ENCODE measurements at places on chromosomes 13 and 19. TPM values are rescaled to one million over a fixed set of nuclear protein-coding genes. Genes with fewer than 3 reads are reported as not detected.
A peak's percentile ranks its signal among the peaks of the same experiment; 100 is the strongest.

GRCh38 chr19:49142866-49143335, 12.3 kb downstream of the HRC start:
- peak; percentile 93 for DNase-seq

GRCh38 chr13:29526741-29527140, 68.7 kb downstream of the SLC7A1 start:
- no peak for DNase-seq

GRCh38 chr19:867301-867793, 7.9 kb downstream of the CFD start:
- no peak for DNase-seq

- no peak for DNase-seq
Observed at GRCh38 chr13:89916551-89916950, 1430.9 kb upstream of the MIR17HG start.

DNA sequence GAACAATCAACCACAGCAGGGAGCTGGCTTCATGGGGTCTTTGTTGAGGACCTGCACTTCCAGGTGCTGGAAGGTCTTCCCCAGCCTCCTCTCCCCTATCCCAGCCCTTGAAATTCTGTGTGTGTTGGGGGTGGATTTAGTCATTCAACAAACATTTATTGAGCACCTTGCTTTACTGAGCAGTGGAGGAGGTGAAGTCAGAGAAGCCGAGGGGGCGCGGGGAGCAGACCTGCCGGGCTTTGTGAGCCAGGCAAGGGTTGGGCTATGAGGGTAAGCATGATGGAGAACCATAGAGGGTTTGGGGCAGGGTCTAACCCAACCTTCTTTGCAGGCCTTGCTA, 3.5 kb upstream of the C19orf85 start:
- no peak for DNase-seq

DNA sequence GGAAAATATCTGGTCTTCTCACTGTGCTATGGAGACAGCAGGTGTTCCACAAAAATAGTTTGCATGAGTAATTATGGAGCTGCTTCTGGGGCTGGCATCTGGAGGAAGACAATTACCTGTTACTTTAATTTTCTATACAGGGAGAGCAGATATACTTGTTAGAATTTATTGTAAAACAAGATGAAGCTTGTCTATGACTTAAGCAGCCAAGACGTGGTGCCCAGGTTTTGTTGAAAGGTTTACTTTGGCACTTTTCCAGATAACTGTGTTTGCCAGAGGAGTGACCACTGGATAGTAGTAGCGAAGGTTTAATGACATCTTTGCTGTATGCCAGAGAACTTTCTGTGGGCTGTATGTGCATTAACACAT, 134.5 kb upstream of the KL start:
- no peak for DNase-seq

GRCh38 chr19:30662211-30662861, 290.2 kb downstream of the ZNF536 start:
- no peak for DNase-seq

DNA sequence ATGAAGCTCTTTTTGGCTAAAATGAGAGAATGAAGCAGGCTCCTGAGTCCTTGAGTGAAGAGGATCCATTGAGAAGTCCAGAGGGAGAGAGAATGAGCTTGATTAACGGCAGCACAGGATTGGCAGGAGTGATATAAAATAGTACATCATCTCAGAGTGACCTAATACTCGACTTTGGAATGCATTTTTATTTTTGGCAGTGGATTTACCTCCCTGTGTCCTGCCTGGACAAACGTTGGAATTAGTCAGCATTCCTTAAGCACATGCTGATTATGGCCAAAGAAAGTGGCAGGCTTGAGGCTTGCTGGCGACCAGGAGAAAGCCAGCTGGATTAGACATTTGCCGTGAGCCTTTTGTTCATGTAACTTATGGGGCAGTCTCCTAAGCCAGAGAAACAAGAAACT, 22.9 kb downstream of the LRCH1 start:
- no peak for DNase-seq

GRCh38 chr19:46791944-46792343, 3.5 kb upstream of the SLC1A5 start:
- DNase-seq = no peak

- no peak for DNase-seq
Observed at GRCh38 chr13:105343134-105343806, 1192.2 kb downstream of the EFNB2 start.

GRCh38 chr13:91644806-91645205, 246.4 kb downstream of the GPC5 start:
- DNase-seq = no peak

GRCh38 chr19:9936326-9937000, at the start of gene OLFM2:
Gene OLFM2, minus strand, starts transcription at chr19:9936515. Its CDS starts 149 bp downstream, at chr19:9936366.
- DNase-seq = peak; percentile 32

DNA sequence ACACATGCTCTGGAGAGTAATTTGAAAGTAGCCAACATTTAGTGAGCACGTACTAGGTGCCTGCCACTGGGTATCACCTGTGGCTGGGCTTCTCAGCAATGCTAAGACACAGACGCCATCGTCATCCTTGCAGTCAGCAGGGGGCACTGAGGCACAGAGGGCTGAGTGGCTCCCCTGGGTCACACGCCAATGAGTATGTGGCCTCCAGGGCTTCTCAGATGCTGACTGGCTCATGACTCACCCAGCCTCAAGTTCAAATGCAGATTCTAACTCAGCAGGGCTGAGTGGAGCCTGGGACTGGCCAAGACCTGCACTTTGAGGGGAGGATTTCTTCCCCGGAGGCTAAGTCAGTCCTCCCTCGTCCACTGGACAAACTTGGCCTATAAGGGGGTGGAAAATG, 115.1 kb upstream of the CACNA1A start:
- no peak for DNase-seq

- DNase-seq = peak; percentile 29
Observed at GRCh38 chr19:13077240-13077639, 25.4 kb downstream of the LYL1 start.

GRCh38 chr13:26050568-26051230, 1.1 kb downstream of the SHISA2 start:
- DNase-seq = no peak

DNA sequence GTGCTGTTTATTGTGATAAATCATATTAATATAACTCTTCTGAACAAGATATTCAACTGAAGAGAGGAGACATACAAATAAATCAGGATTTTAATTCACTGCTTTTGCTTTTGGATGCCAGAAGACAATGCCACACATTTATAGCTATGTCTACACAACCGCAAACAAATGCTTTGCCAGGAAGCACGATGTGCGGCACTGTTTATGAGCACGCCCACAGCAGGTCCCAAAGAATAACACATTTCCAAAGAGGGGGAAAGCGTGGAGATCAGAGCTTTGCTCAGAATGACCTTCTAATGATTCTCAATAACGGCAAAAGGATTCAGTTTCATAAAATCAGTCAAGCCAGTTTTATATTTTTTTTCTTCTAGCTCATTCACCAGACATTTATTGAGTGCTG, 16.7 kb downstream of the FAM216B start:
- DNase-seq = no peak

DNA sequence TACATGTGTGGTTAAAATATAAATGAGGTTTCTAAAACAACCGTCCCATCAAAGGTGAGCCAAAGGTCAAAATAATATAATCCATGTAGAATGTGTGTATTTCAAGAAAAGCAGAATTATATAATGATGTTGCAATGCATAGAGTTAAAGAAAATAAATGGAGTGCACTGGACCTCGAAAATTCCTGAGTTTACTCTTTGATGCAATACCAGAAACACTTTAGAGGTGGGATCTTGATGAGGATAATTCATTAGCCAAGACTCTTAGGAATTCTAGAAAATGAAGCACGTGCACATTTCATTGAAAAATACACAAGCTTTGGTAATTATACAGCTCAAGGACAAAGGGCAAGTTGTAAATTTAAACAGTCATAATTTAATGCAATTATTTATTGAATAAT, 508.9 kb upstream of the ARGLU1 start:
- no peak for DNase-seq

DNA sequence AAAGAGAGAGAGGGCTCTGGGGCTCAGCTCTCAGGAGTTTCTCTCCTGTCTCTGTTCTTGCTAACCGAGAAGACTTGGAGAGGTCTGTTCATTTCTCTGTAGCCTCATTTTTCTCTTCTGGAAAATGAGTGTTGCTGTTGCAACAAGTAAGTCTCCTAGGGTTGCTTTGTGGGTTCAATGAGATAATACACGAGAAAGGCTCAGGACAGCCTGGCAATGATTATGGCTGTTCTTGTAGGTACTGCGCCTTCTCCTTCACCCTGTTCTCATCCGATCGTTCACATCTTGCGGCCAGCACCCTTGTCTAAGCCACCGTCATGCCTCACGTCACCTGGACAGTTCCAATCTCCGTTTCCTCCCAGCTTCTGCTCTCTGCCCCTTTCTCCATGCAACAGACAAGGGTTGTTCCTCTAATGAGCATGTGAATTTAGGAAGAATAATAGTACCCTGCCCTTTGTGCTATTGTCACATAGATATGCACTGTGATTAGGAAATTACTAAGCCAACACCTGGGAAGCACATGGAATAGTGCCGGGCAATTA, 4.2 kb downstream of the C5AR1 start:
- DNase-seq = no peak

GRCh38 chr19:14580623-14581237, 2.2 kb upstream of the CLEC17A start:
- DNase-seq = no peak

DNA sequence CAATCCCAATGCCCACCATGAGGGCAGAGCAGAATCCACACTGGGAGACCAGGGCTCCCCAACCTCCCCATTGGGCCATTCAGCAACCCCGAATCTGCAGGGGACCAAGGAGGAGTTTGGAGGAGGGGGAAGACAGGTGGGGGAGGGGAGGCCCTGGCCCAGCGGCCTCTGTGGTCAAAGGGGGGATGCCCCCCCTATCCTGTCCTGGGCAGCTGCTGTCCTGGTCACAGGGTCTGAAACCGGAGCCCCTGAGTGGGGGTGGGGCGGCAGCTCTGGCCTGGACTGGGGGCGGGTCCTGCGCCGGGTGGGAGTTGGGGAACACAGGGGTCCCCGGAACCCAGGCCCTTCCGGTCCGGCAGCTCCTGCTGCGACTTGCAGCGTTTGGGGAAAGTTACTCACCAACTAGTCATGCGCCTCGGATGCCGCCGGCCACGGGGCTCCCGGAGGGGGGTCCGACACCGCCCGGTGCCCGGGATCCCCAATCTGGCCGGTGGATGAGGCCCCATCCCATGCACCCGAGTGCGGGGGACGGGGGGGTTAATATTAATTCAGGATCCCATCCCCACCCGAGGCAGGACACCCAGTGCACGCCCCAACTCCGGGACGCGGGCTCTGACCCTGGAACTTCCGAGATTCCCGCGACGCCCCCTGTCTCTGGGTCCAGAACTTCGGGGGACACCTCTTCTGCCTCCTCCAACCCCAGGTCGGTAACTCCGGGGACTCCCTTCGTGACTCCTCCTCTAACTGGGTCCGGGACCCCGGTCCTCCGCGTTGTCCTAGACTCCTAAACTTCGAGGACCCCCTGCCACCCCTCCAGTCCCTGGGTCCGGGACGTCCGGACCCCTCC, 872 bp downstream of the HOMER3 start:
- peak; percentile 56 for DNase-seq

DNA sequence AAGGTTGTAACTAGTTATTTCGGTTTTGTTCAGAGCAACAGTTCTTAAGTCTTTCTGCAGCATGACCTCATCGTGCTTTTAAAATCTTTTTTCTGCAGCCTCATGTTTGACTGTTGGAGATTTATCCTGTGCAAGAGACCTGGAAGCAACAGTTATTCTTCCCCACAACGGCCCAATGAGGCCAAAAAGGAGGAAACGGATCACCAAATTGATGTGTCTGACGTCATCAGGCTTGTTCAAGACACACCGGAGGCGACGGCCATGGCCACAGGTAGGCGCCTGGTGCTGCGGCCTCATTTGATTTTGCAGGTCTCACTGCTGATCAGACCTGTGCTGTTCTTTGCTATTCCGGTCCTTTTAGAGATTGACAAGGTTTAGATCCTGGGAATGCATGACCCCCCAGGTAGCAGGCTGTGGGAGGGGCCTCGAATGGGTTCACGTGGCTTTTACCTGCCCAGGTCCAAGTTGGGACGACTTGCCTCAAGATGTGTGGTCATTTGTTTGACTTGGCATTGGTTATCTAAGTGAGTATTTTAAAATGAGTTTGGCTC, 66.8 kb upstream of the MCF2L start:
- no peak for DNase-seq

DNA sequence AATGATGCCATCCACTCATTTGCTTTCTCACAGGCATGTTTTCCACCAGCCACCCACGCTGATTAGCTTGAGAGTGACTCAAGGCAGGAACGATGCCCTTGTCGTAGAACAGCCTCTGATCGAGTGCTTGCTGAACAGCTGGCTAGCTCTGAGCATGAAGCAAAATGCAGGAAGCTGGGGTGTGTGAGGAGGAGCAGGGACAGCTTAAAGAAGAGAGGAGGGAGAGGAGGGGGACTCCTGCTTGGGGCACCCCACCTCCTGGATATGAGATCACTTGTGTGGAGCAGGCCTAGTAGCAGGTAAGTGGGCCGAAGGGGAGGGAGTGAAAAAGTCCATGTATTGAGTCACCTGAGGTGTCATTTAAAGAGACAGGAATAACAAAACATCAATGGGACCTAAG, 48.8 kb downstream of the IRS2 start:
- no peak for DNase-seq

- DNase-seq = no peak
Observed at GRCh38 chr13:24274452-24275021, 34.8 kb upstream of the C1QTNF9 start.

Gene ELSPBP1
- not detected for polyA plus RNA-seq

Gene C13orf42
- not detected for polyA plus RNA-seq

Gene MAG
- not detected for polyA plus RNA-seq

Gene NFILZ
- not detected for polyA plus RNA-seq

Gene SIGLEC10
- polyA plus RNA-seq = 0.08 TPM

Gene ACTN4
- polyA plus RNA-seq = 107 TPM

Gene SMAD9
- polyA plus RNA-seq = 2.1 TPM

Gene BCAM
- polyA plus RNA-seq = 55.3 TPM

Gene KLK15
- not detected for polyA plus RNA-seq

Gene RPS5
- 417 TPM for polyA plus RNA-seq

Gene ETV2
- 1.3 TPM for polyA plus RNA-seq

Gene ZNF569
- 4.4 TPM for polyA plus RNA-seq

Gene HCST
- polyA plus RNA-seq = 3.2 TPM

Gene F2RL3
- polyA plus RNA-seq = 4.6 TPM

Gene DCLK1
- polyA plus RNA-seq = 5.2 TPM

Gene RPL21
- polyA plus RNA-seq = 459 TPM

Gene PSG6
- polyA plus RNA-seq = not detected
